Brain (organoid and tissue), 16 donors: ENCODE measurements at places on chromosomes 6 and 20.

GRCh38 chr6:158773581-158774449 lies 45.4 kb downstream of the EZR start:
- no peak for DNase-seq

GRCh38 chr6:57063847-57064246 lies 17.4 kb downstream of the KIAA1586 start:
- no peak for DNase-seq

DNA sequence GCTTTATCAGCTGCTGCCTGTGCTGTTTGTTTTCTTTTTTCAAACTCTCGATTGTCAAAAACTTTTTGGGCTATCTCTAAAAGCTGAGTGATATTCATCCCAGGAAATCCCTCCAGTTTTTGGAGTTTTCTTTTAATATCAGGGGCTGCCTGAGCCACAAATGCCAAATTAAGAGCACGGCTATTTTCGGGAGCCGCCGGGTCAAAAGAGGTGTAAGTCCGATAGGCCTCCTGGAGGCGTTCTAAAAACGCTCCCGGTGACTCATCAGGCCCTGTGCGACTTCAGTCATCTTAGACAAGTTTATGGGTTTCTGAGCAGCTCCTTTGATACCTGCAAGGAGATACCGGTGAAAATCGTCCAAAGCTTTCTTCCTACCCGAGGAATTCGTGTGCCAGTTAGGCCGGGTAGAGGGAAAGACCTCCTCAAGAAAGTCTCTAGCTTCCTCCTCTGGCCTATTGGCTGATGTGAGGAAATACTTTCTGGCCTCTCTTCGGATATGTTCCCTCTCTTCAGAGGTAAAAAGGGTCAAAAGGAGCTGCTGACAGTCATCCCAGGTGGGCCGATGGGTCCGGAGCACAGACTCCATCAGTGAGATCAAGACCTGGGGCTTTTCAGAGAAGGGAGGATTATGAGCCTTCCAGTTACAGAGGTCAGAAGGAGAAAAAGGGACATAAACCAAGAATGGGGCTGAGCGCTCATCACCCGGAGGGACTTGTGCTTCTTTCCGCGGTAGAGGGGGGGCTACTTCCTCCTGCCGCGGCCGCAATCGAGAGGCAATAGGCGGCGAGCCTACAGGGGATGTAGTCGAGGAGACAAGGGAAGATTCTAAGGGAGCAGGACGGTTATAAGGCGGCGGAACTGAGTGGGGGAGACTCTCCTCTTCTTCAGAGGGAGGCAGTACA lies 151.1 kb downstream of the TRIM27 start:
- DNase-seq = no peak

GRCh38 chr20:60628749-60629148 lies 623.3 kb upstream of the CDH4 start:
- DNase-seq = peak; percentile 39

DNA sequence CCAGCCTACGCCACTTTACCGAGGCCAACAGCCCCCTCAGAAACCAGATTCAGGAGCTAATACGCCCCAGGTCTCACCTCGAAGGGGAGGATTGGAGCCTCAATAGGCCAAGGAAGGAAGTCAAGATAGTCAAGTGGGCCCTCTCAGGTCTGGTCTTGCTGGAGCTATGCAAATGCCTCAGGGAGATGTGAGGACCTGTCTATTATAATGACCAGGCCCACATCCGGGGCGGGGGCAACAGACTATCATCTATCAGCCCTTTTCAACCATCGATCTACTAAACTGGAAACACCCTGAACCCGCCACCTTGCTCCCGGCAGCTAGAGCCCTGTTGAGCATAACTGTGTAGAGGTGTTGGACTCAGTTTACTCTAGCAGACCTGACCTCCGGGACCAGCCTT lies 12.7 kb upstream of the GSTA3 start:
- no peak for DNase-seq

- DNase-seq = no peak
These were observed 42.7 kb downstream of the FAM50B start for GRCh38 chr6:3891883-3892282.

GRCh38 chr6:154962753-154963152 lies 32.4 kb upstream of the TIAM2 start:
- DNase-seq = no peak

DNA sequence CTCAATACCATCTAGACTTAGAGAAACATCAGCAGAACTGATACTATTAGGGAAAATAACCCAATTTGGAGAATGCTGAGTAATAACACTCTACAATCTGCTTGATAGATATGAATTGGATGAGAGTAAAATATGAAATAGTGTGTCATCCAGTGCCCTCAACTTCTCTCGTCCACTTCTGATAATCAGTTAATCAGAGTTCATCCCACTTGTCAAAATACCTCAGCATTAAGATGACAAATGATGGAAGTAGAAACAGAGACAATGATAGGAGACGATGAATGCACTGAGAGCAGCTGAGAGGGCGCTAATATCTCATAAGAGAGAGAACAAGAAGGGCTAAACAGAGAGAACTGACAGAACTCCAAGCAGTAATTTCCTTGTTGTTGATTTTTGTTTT lies 699.6 kb downstream of the EPHA7 start:
- no peak for DNase-seq

- DNase-seq = no peak
These were observed 5.3 kb downstream of the ZBTB24 start for GRCh38 chr6:109477725-109478124.

DNA sequence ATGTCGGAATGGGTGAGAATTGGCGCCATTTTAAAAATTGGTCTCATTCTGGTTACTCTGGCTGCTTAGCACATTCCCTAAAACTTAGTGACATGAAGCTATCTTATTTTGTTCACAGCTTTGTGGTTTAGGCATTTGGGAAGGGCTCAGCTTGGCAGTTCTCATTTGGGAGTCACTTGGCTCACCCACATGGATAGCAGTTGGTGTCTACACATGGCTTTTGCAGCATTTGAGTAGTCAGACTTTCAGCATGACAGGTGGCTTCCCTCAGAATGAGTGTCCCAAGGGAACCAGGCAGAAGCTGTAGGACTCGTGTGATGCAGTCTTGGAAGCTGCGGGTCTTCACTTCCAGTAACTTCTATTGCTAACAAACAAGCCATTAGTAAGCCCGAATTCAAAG lies 64.6 kb downstream of the UST start:
- DNase-seq = no peak

DNA sequence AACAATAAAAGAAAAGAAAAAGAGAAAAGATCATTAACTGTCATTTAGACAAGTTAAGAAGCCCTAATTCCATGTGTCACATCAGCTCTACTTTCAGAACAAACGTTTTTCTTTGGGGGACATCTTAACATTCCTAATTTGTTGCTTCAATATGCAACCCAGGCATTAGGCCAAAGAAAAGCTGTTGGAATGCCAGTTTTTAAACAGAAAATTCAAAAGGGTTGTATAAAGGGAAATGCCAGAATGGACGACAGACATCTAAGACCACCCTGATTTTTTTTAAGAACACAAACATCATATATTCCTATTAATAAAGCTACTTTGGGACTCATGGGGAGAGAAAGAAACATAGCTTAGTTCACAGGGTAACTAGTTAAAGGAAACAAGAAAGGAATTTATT lies 315.0 kb downstream of the GMDS start:
- no peak for DNase-seq

DNA sequence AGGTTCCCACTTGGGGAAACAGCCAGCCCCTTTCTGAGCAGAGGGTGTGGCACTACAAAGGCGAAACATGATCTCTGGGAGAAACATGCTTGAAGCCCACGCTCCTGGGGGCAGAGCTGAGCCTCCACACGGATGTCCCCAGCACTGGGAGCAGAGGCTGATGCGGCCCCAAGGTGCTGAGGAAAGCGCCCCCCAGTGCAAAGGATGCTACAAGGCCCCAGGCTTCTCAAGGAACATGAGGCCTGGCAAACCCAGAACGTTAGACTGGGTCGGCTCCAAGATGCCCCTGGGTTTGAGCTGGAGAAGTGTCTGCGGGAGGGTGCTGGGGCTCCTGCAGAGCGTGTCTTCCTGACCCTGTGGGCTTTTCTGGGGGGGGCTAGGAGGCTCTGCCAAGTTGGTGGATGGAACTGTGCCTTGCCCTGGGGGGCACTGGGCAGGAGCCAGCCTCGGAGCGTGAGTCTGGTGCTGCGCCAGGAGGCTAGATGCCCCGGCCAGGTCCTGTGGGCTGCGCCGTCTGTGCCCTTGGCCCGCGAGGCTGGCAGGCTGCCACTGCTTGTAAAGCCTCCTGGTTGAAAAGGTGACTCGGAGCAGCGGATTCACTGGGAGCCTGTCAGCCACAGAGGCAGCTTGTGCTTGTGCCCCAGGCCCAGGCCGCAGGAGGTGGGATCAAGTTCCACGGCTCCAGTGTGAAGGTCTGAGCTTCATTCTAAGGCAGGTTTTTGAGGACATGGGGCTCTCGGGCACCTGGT lies 8.1 kb downstream of the SYNJ2 start:
- peak; percentile 81 for DNase-seq

DNA sequence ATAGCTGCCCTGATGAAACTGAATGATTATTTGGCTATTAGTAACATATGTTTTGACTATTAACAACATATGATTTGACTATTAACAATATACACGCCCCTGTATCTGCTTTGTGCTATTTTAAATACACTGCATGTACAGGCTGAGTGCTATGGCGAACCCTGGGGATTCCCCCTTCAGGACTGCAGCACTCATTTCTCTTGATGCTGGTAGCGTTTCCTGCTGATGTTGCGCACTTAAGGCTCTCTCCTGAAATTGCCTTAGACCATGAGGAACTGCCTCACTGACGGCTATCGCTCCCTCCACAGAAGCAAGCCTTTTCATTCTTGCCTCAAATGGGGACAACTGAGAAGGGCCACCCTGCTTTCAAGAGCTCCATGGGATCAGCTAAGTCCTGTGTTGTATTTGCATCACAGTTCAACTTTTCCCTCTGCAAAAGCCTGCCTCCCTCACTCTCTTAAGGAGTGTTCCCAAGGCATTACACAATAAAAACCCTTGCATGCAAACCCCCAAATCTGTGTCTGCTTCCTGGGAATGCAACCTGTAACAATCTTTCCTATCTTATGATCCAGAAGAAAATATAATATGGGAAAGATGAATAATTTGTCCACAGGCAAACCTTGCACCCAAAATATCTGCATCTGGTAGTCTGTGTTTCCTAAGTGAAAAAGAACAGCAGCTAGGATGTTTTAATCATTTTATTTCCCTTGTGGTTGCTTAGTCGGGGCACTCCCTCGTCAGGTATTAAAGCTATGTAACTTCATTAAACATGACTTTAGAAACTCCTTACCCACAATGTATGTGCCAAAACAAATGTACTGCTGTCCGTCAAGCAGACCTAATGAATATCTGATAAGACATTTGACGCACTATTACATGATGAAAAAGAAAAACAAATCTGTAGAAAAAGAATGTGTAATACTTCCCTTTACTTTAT lies 456.4 kb downstream of the COL12A1 start:
- DNase-seq = no peak

- no peak for DNase-seq
These were observed 505 bp downstream of the SNAI1 start for GRCh38 chr20:49983123-49983847.

DNA sequence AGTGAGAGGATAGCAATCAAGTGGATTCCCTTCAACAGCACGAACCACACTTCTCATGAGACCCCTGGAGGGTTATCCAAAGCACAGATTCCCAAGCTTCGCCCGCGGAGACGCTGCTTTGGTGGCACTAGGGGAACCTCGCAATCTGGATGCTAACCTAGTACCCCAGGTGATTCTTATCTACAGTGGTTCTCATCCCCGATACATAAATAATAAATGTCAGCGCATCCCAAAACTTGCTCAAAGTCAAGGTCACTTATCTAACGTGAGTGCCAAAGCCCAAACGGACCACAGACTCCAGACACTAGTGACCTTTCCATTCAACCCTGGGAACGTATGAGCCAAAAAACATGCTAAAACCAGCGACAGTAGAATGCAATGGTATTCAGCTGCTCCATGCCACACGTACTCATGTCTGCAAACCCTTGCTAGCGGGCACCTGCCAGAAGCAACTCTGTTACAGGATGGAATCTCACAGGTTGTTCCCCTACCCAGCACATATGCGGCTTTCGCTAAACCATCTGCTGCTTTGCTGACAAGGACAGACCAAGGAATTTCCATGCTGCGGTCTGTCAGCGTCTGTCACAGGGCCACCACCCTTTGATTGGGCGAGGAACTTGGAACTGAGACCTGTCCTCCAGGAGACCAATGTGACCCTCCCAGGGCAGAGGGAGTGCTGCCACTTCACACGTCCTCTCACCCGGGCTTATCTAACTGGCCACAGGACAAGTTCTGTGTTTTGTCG lies 16.8 kb downstream of the MYLK4 start:
- peak; percentile 81 for DNase-seq

- no peak for DNase-seq
These were observed 15.1 kb downstream of the PDE7B start for GRCh38 chr6:135866445-135867123.

DNA sequence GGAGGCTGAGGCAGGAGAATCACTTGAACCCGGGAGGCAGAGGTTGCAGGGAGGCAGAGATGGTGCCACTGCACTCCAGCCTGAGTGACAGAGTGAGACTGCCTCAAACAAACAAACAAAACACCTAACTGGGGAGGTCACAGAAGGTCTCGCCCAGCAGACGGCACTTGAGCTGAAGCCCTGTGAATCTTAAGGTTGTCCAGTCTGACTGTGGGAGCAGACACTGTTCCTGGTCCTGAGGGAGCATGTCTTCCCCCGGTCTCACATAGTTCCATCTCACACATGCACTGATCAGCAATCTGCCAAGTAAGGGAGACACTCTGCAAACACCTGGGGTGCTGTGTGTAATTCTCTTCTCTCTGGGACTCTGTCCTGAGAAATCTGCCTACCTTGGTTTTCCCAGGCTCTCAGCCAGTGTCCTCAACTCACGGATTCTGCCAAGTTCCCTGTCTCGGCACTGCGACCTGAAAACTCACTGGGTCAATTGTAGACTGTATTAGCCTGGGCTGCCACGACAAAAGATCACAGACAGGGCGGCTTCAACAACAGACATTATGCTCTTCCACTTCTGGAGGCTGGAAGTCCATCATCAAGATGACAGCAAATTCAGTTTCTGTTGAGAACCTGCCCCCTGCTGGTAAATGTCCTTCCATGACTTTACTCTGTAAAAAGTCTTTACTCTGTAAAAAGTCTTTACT lies 94.3 kb downstream of the JPH2 start:
- DNase-seq = peak; percentile 32

DNA sequence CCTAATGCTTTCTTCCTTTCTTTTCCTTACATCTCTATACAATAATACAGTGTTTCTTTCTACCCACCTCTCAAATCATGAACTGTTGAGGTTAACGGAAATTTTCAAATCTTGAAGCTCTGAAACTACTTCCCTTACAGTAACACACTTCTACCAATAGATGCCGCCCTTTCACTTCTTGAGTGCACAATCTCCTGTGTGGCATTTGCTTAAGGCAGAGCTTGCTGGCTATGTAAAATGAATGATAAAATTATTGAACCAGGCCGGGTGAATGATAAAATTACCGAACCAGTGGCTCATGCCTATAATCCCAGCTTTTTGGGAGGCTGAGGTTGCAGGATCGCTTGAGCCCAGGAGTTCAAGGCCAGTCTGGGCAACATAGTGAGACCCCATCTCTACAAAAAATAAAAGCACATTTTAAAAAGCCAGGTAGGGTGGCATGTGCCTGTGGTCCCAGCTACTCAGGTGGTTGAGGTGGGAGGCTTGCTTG lies 56.8 kb downstream of the KCNS1 start:
- DNase-seq = peak; percentile 85

GRCh38 chr6:125906158-125906998 lies 50.2 kb upstream of the HINT3 start:
- no peak for DNase-seq
